Fibroblast of skin of back (primary cell): ENCODE measurements at places on chromosomes 11 and 22.

DNA sequence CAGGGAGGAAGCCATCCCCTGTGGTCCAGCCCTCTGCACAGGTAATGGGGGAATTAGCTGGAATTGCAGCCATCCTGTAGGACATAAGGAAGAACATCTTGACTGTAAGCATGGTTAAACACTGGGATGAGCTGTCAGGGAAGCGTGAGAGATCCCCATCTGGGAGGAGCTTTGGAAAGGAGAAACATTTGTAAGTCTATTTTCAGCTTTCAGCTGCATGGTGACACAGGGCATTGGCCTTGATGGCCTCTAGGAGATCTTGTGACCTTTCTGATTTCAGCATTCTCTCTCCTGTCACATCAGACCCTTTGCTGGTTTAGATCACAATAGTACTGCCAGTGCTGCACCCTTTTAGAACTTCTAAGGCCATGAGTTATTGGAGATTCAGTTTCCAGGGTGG, 47.1 kb downstream of the BCR start:
- DNase-seq: no peak

GRCh38 chr11:119612814-119613213, 116.2 kb downstream of the NECTIN1 start:
- no peak for DNase-seq

GRCh38 chr11:33933602-33934001, 41.7 kb upstream of the LMO2 start:
- DNase-seq: no peak

DNA sequence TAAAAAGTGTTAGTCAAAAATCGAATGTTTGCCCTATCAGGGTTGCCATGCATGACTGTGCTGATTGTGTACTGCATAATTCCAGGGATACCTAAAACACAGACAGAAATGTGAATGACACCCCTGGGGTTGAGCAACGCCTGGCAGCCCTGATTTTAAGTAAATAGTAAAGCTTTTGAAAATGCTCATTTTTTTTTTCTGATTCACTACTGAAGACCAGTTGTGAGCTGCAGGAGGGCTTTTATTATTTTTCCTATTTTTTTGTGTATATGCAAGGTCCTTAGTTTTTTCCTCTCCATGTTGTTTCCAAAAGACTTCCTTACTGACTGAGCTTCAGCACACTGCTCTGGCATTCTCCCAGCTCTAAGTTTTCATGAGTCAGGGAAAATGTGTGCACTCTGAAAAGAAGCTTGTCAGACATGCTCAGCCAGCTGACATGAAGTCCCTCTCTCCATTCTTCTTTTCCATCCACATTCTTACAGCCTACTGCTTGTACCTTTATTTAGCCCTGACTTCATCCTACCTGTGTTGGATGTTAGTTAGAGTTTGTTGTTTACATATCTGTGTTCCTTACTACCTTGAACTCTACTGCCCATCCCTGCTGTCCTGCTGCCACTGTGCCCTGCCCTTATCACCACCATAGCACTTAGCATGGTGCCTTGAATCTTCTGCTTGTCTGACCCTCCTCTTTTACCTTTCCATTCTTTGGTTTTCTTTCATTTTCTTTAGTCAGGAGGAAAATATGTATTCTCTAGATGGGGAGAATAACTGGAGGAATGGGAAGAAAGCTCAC, 79.5 kb downstream of the HORMAD2 start:
- peak; percentile 73 for DNase-seq

GRCh38 chr22:17396516-17396915, 27.3 kb downstream of the CECR2 start:
- no peak for DNase-seq

- DNase-seq: peak; percentile 56
Measured at GRCh38 chr11:46693597-46694012, 6.8 kb downstream of the ARHGAP1 start.

DNA sequence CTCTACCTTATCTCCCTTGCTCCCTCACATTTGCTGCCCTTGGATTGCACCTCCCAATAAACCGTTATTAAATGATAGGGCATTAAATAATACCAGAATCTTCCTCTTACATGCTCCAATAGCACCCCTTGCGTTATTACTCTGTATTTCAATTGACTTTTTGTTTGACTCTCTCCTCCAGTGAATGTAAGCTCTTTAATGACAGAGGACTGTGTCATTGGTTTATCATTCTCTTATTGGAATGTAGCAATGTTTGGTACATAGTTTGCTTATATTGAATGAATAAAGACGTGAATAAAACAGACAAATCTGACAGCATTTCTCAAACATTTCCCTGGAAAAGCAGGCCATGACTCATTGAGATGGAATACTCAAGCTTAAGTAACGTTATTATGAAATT, 8.7 kb upstream of the MPEG1 start:
- peak; percentile 84 for DNase-seq

DNA sequence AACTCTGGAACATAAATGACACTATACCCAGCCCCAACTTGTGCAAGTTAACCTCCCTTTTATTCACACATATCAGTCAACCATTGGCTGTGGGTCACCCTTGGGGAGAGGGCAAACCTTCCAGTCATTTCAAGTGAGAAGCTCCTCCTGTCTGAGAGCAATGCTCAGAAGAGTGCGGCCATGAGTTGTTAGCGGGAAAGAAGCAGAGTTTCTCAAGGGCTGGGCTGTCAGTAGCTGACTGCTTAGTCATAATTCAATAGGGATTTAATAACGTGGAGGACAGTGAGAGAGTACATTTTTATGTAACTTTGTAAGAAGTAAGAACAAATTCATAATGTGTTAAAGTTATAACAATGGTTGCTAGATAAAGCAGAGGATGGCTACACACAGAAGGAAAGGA, 5.1 kb downstream of the PATE2 start:
- DNase-seq: peak; percentile 3

GRCh38 chr11:111870886-111871692, at the start of gene ALG9:
Gene ALG9 (minus strand): TSS chr11:111871581. CDS start chr11:111871482, 99 bp downstream.
- DNase-seq: peak; percentile 88

DNA sequence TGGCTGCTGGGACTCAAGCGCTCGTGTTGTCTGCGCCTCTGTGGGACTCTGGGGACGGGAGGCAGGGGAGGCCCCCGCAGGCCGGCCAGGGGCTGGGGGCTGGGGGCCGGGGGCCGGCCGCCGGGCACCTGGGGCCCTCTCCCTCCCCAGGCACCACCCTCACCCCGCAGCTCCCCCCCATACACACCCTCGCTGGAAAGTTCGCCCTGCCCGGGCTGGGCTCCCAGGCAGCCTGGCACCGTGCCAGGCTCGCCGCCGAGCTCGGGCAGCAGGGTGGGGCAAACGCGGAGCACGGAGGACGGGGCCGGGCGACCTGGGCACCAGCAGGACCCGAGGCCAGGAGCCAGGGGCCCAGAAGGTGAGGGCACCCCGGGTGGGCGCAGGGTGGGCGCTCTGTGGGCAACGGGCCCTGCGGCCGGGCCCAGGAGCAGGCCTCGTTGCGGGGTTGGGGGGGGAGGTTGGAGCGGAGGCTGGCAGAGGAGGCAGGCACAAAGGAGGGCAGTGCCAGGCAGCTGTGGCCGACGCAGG, 76.7 kb upstream of the WNT7B start:
- peak; percentile 70 for DNase-seq

DNA sequence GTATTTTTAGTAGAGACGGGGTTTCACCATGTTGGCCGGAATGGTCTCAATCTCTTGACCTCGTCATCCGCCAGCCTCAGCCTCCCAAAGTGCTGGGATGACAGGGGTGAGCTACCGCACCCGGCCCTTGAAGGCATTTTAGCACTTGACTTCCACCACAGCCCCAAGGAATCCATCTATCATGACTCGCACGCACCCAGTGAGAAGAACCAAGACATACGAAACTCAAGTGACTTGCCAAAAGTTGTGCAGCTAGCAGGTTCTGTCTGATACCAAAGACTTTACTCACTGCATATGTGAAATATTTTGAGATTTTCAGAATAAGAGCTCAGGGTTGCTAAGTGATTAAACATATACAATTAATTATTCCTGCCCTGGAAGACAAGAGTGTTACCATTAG, 21.0 kb downstream of the FLI1 start:
- DNase-seq: peak; percentile 98

DNA sequence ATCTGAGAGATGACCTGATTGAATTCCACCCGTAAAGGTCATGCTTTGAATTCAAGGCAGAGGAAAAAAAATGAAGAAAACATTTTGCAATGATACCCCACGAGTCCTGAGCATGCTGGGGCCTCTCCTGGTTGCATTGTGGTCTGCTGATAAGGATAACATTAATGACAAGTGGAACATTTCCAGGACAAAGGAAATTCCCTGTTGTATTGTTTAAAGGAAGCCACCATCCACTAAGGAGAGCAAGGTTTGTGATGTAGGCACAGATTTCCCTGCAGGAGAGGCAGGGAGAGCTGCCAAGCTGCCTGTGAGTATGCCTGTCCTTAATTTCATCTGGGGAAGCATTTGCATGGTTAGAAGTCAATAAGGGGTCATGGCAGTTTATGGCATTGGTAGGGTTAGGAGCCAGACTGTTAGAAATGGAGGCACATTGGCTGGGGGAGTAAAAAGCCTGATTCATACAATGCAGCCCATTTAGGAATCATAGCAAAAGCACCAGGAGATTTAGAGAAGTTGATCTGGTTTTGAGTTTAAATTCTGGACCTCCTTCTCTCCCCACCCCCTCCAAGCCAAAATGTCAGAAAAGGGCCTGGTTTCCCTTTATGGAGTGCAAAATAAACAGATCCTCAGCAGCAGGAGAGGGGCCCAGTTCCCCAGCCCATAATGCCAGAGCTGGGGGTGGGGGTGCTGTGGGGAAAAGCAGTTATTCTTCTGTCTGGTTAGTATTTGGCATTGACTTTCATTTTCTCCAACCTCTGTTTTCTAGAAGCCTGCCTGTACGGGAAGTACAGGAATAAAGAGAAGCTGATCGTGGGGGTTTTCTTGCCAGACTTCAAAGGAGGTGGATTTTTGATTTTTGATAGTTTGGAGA, 22.1 kb downstream of the FLI1 start:
- no peak for DNase-seq

GRCh38 chr22:42078469-42079318, 806 bp upstream of the SMDT1 start:
- DNase-seq: no peak

DNA sequence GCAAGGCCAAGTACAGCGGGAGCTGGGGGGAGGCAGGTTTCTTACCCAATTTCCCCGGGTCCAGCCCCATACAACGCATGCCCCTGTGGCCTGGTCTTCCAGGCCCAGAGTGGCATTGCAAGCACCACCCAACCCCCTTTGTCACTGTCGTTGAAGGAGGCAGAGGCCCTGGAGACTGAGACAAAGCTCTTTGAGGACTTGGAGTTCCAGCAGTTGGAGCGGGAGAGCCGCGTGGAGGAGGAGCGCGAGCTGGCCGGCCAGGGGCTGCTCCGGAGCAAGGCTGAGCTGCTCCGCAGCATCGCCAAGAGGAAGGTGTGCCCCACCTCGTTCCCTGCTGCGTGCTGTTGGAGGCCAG, 27.8 kb downstream of the PHLDB1 start:
- DNase-seq: no peak

- peak; percentile 52 for DNase-seq
Measured at GRCh38 chr11:133947321-133947756, 9.4 kb downstream of the IGSF9B start.

DNA sequence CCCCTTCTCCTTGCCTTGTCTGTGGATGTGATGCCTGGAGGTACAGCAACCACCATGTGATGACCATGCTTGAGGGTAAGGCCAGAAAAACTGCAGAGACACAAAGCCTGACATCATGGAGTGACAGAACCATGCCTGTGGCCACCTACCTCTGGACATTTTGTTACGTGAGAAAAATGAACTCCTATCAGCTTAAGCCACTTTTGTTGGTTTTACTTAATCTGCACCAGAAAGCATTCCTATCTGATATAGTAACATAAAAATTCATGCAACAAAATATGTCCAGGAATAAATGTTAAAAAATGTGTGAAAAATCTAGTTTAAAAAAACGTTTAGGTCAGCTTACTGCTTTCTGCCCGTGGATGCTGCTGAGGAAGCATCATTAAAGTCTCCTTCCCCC, 42.6 kb upstream of the P4HA3 start:
- peak; percentile 79 for DNase-seq

GRCh38 chr22:22019659-22020424, 37.3 kb upstream of the TOP3B start:
- DNase-seq: no peak

DNA sequence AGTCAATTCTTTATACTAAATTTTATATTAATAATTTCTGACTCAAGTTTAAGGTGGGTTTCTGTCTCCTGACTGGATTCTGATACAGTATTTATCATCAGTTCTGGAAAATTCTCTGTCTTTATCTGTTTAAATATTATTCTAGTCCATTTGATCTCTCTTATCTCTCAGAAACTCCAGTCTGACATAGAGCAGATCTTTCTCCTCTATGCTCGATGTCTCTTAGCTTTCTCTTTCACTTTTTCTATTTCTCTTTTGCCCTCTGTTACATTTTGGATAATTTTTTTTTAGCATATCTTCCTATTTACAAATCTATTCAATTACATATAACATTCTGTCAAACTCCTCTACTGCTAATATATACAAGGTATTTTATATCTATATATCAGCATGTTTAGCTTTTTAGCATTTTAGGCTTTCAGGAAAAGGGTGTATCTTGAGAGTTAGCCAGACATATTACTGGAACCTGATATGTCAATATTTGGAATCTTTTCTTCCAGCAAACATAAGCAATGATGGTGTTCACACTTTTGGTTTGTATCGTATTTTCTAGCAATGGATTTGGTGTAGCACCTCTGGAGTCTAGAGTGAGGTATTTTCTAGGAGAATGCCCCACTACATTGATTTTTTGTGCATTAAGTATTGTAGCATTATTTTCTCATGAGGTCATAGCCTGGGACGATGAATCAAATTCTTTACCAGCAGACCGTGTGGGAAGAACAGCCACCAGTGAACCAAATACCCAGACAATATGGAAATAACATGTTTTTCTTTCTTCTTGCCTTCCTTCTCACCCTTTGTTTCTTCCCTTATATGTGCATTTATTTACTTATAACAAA, 4.1 kb upstream of the NNMT start:
- DNase-seq: peak; percentile 95

- DNase-seq: no peak
Measured at GRCh38 chr11:14041040-14041439, 78.5 kb downstream of the SPON1 start.

DNA sequence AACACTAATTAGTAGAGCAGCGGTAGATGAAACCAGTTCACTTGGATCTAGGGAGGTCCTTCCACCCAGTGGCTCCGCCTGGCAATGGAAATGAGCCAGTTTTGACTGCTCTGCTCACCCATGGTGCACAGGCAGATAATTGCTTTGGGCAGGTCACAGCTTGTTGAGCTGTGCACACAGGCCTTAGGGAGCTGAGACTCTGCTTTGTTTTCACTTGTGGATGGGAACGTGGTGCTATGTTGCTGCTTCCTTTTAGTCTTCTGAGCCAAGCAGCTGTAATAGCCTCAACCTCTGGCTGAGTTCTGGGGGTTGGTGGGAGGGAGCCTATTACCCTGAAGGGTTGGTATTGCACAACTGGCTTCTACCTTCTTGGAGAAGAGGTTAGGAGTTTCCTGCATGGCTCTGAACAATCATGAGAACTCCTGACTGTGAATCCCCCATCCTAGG, 262.3 kb upstream of the MTNR1B start:
- DNase-seq: peak; percentile 22
